ENCODE measurements at places on chromosomes 2 and 18.
A peak's percentile ranks its signal among the peaks of the same experiment; 100 is the strongest.

DNA sequence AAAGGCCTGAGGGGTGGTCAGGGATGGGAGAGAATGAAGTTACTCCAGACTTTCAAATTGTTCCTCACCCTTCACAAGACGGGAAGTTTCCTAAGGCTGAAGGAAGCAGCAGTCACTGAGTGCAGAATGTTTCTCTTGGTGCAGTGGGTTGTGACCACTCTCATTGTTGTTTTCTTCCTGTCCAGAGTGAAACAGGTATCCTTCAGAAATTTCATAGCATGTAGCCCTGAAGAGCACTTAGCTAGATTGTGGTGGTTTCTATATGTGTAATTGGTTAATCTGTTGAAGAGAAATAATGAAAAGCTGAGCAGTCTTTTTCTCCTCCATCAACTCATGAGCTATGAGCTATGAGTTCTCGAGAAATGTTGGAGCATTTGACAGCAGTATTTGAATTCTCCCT, 96.8 kb downstream of the GPD2 start:
- no peak for DNase-seq

- DNase-seq, result no peak
These were observed 256.5 kb downstream of the CELF4 start for GRCh38 chr18:37309059-37309458.

GRCh38 chr2:184006998-184007397, 591.3 kb upstream of the ZNF804A start:
- DNase-seq, result no peak

DNA sequence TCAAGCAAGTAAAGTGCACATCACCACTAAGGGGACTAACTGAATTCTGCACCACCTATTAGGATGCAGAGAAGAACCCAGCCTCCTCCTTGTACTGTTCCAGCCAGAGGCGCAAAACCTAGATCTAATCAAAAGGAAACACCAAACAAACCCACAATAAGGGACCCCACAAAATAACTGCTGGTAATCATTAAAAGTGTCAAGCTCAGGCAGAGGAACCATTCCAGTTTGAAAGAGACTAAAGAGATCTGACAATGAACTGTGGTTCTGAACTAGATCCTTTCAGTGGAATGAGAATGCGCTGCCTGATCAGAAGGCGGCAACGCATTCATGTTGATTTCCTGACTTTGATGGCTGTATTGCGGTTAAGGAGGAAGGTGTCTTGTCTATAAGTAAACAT, 16.8 kb downstream of the HDLBP start:
- no peak for DNase-seq

- no peak for DNase-seq
These were observed 2.4 kb downstream of the RPE start for GRCh38 chr2:210004881-210005280.

DNA sequence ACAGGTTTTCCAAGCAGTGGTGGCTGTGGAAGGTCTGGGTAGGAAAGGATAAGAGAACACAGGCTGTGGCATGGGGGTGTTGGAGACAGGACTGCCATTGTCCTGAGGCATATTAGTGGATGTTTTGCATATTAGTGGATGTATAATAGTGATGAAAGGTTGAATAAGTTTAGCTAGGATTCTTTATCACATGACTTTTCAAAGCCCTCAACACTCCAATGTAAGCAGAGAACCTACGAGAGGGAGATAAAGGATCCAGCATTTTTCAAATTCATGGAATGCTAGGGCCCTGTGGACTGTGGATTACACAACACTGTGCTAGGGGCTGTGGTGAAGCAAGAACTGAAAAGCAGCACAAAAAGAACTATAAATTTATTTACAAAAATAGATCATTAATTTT, 63.2 kb downstream of the POLE4 start:
- no peak for DNase-seq

DNA sequence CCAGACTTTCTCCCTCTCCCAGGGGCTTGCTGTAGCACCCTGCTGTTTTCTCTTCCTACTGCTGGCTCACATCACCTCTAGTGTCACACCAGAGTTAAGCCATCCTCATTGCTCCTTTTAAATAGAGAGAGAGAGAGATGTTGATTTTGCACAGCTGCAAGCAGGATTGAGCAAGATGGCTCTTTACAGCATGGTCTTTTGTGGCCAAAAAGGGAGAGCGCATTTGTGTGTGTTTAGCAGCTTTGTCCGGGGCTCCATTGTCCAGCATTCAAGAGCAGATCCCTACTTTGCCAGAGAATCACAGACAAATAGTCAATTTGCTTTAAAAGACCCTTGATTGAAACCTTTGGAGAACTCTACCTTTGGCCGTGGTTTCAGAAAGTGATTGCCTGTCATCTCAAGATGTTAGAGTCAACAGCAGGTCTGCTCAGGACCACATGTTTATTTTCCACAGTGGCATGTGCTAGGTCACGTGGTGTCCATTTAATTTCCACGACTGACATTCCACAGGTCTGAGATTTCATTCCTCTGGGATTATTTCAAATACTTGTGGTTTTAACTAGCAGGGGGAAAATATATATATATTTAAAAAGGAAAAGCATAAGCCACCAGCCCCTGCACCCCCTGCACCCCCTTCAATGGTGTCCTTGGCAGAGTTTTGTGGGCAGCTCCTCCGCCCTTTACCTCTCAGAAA, 359.9 kb upstream of the SLC14A2 start:
- DNase-seq, result no peak

GRCh38 chr2:218285604-218286003, 6.7 kb downstream of the TMBIM1 start:
- DNase-seq, result no peak

DNA sequence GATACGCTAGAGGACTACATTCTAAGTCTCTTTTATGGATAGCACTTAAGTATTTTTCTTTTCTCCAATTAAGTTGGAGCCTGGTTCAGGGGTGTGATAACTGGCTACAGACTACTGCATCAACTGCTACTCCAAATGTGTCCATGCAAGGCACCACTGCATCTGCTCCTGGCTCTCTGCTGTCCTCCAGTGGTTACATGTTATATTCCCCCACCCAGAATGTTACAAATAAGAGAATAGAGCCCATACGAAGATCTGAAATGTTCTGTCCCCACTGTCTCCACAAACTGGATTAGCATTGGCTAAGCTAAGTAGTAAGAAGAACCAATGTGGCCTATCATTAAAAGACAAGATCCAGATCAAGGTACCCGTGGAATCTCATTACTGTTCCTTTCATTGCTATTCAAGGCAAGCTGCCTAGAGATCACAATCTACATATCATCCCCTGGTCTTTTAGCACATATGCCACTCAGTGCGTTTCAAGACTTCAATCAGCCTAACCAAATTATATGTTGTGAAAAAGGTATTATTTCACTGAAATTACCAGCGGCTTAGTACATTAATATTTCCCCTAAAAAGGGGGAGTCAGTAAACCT, 308.3 kb upstream of the SLC8A1 start:
- peak; percentile 43 for DNase-seq

DNA sequence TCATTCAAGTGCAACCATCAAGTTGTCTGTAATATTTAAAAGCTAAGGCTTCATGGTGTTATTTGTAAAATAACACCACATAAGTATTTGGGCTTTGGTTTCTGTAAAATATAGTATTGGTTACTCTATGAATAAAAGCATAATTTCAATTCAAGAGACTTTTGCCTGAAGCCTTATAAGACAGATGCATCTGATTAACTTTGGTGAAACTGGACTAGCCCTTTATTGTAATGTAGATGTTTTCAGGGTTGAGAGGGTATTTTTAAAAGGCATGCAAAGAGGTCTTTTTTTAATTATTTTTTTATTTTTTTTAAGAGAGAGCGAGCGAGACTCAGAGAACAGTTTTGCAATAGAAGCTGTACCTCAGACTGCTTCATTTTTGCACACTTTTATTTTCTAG, 66.5 kb downstream of the ASXL3 start:
- DNase-seq, result no peak

- no peak for DNase-seq
These were observed 9.6 kb downstream of the CYRIA start for GRCh38 chr2:16655905-16656642.

GRCh38 chr2:179338681-179339080, 74.0 kb upstream of the SESTD1 start:
- DNase-seq, result no peak

DNA sequence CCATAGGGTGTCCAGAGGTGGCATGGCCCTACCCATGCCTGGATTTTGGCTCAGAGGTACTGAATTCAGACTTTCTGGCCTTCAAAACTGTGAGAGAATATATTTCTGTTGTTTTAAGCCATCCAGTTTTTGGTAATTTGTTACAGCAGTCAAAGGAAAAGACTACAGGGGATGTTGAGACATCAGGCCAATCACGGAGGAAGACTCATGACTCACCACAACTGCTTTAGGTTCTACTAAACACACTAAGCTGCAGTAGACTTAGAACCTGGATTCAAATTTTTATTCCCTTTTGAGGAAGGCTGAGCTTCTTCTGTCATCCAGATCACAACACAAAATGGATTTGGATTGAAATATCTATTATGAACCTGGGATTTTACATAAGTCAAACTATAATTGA, 12.0 kb upstream of the C2orf66 start:
- DNase-seq, result no peak

DNA sequence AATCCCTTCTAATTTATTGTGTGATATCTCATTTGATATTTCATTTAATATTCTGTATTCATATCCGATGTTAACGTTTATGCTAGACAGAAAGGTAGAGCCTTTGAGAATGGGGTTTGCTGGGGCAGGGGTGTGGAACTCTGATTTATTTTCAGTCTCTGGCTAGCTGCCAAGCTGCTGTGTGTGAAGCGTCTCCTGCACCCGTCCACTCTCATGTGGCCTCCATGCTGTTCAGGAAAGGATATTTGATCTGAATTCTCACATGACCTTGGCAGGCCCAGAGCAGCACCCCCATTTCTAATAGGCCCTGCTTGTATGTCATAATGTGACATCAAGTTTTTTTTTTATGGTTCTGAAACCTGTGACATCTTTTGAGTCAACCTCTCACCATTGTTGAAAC, 1.6 kb downstream of the IL1R1 start:
- DNase-seq, result no peak
